ENCODE measurements at places on chromosomes 7 and 10. TPM values are rescaled to one million over a fixed set of nuclear protein-coding genes. Genes with fewer than 3 reads are reported as not detected.

Gene HERPUD2
- total RNA-seq: 24.9 TPM

Gene SPDYE2B
- total RNA-seq: not detected

Gene SORBS1
- total RNA-seq: 0.43 TPM

Gene SNX13
- 21.9 TPM for total RNA-seq

Gene COL1A2
- 1.4 TPM for total RNA-seq

Gene CRHR2
- not detected for total RNA-seq

Gene OPTN
- 53.2 TPM for total RNA-seq

Gene GPR158
- total RNA-seq: 0.34 TPM

Gene PGAM2
- total RNA-seq: 0.67 TPM

Gene CLEC2L
- total RNA-seq: not detected

Gene PHKG1
- total RNA-seq: 3.6 TPM

Gene PRF1
- total RNA-seq: 67.7 TPM

Gene CDK13
- 47.4 TPM for total RNA-seq

Gene TAS2R3
- total RNA-seq: 1.5 TPM

Gene CNTNAP2
- not detected for total RNA-seq

Gene OPN4
- not detected for total RNA-seq
